ENCODE measurements at places on chromosomes 11 and 22.
A peak's percentile ranks its signal among the peaks of the same experiment; 100 is the strongest.

DNA sequence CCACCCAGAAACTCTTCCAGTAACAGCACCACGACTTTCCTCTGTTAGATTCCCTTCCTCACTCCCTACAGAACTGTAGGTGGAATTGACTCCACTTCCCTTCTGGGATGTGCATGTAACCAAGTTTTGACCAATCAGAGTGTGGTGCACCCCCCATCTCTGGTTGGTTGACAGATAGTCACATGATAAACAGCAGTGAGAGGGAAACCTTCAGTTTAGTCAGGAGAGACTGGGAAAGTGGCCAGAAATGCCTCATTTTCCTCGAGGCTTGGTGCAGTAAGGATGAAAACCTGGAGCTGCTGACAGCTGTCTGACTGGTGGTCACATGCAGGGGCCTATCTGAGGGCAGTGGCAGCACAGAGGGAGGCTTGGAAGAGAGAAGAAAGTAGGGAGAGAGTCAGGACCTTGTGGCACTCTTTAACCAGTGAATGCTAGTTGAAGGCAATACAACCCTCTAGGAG lies 67.3 kb upstream of the GRK3 start:
- no peak for DNase-seq

GRCh38 chr22:36215981-36216380 lies 14.4 kb upstream of the APOL4 start:
- no peak for DNase-seq

DNA sequence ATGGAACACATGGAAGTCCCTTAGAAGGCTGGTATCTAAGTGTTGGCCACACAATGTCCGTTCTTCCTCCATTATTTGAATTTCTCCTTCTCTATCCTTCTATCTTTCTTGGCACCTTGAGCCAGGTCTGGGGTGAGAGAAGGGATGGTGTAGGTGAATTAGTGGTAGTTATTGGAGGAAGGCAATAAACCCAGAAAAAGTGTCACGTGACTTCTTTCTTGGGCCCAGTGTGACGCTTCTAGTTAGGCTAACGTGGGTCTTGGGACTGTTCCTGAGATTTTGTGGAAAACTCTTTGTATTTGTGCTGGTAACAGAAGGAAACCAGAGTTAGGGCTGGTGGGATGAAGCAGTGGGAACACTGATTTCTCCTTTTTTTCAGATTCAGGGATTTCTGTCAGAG lies 53.1 kb upstream of the ELF5 start:
- no peak for DNase-seq

DNA sequence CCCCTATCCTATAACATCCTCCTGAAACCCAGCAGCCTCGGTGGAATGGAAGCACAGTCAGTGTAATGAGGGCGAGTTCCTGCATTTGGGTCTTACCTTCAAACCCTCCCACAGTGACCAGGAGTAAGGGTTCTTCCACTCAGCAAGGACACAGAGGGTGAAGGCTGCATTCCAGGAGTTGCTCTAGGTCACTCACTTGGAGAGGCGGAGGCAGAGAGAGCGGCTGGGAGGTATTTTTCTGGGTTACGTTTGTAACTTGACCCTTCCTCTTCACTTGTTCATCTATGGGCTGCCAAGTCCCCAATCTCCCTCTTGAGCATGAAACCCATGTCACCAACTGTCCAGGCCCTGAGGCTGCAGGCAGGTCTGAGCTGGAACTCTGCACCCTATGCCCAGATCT lies 36.8 kb upstream of the SHISAL1 start:
- DNase-seq: no peak

GRCh38 chr22:30413745-30414524 lies 11.6 kb upstream of the MTFP1 start:
- DNase-seq: no peak

- DNase-seq: no peak
These were observed 3.8 kb downstream of the TMPRSS13 start for GRCh38 chr11:117925198-117925925.

DNA sequence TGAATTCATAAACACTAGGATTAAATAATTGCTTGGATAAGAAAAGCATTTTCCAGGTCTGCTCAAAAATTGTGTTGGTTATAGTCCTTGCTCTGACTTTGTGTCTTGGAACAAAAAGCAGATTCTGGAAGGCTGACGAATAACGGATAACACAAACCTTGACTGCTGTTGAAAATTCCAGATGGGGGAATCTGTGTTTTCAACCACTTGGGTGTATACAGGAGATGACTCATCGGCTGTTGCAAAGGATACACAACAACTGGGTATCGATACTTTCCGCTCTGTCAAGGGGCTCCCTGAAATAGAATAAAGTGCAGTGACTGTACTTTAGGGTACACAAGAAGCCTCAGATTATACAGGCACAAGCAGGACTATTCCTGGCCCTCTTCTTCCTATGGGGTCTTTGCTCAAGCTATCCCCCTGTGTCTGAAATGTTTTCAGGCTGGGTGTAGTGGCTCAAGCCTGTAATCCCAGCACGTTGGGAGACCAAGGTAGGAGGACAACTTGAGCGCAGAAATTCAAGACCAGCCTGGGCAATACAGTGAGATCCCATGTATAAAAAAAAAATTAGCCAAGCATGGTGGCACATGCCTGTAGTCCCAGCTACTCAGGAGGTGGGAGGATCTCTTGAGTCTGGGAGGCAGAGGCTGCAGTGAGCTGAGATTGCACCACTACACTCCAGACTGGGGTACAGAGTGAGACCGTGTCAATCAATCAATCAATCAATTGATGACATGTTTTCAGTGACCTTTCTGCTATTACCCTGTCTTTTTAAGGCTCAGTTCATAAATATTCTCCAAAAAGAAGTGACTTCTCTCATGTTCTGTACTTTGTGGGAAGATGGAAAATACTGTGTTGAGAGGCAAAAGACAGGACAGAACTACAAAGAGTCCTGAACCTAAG lies 48.6 kb upstream of the UCP3 start:
- DNase-seq: no peak

- no peak for DNase-seq
These were observed 66.7 kb upstream of the MYEOV start for GRCh38 chr11:69227271-69227670.

- DNase-seq: no peak
These were observed 1.3 kb downstream of the TCN1 start for GRCh38 chr11:59865031-59865430.

GRCh38 chr11:117859488-117860112 lies 16.9 kb downstream of the FXYD6 start:
- DNase-seq: no peak

GRCh38 chr11:67243051-67243450 lies 23.2 kb upstream of the GRK2 start:
- DNase-seq: no peak

DNA sequence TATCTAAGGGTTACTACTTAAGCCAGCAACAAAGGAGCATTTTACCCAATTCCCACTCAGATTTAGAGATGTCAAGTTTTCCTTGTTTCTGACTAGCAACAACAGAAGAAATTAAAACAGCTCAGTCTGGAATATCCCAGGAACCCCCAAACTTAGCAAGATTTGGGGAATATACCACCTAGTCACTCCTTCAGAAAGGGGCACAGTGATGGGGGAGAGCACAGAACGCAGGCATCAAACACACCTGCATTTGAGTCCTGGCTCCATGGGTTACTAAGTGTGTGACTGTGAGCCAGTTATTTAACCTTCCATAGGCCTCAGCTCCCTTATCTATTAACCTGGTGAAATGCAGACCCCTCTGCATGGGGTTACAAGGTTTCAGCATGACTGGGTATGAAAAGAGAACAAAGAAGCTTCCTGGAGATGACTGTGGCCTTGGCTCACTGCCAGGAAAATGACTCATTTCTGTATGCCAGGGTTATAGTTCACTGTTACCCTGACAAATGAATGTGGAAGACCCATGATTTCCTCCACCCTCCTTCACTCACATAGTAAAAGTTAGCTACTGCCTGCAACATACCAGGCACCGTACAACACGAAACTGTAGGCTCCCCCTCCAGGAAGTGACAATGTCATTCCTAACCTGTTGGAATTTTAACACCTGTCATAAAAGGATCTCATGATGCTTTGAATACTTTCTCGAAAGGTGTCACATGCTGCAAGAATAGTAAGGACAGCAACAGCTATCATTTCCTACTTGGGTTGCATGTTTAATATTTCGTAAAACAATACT lies 79.6 kb downstream of the ME3 start:
- DNase-seq: peak; percentile 92

GRCh38 chr22:24059793-24060192 lies 48.7 kb downstream of the CABIN1 start:
- no peak for DNase-seq

GRCh38 chr11:130710021-130710420 lies 206.3 kb downstream of the SNX19 start:
- DNase-seq: no peak
